ENCODE measurements at places on chromosomes 7 and 10.
A peak's percentile ranks its signal among the peaks of the same experiment; 100 is the strongest.

DNA sequence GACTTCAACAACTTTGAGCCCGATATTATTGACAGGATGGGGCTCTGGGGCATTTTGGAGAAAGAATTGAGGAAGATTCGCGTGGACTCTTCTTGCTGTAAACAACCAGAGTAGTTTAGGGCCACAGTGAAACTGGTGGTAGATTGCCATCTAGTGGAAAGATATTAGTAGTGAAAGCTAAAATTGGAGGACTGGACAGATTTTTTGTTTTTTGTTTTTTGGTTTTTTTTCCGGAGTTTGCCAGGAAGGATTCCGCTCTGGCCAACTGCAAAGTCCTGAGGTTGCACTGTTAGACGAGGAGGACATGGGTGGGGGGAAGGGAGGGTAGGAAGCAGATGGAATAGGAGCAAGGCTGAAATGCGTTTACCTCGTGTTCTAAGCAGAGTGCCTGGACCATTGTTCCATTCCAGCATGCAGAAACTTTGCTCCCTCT lies 11.7 kb downstream of the NOBOX start:
- DNase-seq = peak; percentile 59

DNA sequence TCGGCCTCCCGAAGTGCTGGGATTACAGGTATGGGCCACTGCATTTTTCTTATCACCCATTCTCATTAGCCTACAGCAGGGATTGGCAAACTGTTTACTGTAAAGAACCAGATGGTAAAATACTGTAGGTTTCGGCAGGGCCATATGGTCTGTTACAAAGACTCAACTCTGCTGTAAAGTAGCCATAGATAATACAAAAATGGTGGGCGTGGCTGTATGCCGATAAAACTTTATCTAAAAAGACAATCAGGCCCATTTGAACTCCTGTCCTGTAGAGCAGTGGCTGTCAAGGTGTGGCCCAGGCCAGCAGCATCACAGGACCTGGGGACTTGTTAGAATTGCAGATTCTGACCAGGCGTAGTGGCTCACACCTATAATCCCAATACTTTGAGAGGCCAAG lies 134.3 kb downstream of the CUX1 start:
- DNase-seq = no peak

DNA sequence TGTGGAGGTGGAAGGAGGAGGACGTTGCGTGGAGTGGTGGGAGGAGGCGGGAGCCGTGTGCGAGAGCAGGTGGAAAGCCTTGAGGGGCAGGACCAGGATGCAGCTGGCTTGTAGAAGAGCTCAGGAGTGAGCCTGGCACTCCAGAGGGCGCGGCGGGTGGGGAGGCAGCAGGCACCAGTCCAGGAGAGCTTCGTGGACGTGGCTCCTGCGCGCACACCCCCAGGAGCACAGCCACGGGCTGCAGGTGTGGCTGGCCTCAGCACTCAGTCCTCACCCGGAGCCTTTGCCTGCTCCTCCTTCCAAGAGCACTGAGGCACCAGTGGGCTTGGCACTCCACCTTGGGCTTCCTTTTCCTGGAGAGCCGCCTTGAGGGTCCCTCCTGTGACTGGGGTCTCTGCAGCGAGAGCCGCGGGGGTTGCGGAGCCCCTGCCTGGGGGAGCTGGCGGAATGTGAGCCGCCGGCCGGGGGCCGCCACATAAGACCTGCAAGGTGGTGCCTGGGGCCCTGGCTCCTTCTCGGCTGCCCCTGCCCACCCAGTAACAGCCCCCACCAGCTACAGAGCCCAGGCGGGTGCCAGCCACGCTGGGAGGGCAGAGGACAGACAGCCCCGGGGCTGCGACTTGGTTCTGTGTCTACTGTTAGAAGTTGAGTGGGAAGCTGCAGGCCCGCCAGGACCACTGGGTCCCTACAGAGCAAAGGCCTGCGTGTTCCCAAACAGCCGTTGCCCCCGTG lies 11.1 kb downstream of the MAFK start:
- DNase-seq = no peak

- DNase-seq = no peak
Observed at GRCh38 chr7:80521809-80522208, 9.9 kb upstream of the GNAT3 start.

- no peak for DNase-seq
Observed at GRCh38 chr10:130691776-130692175, 555.6 kb downstream of the GLRX3 start.

DNA sequence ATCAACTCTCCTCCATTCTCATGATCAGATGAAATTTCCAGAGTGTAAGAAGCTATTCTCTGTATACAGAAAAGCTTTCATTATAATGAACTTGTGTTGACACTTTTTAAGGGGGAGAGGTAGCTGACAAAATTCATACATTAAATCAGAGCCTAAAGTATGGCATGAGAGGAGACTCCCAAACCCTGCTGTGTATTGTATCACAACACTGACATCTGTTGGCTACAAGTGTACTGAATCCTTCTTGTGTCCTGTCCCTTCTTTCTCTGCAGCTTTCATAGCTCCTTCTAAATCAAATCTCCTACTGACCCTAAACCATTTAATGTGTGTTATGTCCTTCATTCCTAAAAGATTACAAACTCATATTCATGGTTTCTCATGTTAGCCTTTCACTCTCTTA lies 70.9 kb downstream of the GCC1 start:
- peak; percentile 40 for DNase-seq

DNA sequence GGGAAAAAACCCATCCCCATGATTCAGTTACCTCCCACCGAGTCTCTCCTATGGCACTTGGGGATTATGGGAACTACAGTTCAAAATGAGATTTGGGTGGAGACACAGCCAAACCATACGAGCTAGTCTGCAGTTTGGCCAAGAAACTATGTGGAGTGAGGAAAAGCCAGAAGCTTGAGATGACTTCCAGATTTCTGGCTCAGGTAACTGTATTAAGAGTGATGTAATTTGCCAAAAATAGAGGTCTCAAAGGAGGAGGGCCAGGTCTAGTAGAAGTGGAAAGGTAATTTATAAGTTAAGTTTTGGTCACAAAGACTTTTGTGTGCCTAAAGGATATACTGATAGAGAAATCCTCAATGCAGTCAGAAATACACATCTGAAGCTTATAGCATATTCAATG lies 279.7 kb upstream of the MGMT start:
- DNase-seq = no peak

GRCh38 chr10:129760003-129760315 lies 204.1 kb downstream of the EBF3 start:
- no peak for DNase-seq

- DNase-seq = no peak
Observed at GRCh38 chr7:157769086-157769485, 432.3 kb downstream of the DNAJB6 start.

- no peak for DNase-seq
Observed at GRCh38 chr10:132627666-132628531, 90.3 kb downstream of the INPP5A start.

GRCh38 chr7:107932805-107933204 lies 41.8 kb downstream of the DLD start:
- DNase-seq = no peak

DNA sequence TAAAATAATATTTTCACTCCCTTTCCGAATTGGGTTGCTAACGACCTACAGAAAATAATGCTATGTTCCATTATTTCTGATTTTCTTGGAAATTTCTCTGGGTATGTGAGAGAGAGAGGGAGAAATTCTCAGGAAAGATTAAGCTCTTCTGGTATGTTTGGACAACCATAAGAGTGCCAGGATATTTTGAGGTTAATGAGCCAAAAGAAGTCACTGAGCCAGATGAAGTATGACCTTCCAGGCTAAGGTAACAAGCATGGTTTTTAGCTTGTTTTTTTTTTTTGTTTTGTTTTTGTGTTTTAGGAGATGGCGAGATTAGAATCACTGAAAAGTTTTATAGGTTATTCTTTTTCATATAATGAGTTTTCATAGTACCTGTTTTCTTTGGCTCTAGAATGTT lies 171.0 kb upstream of the FOXP2 start:
- no peak for DNase-seq

- DNase-seq = no peak
Observed at GRCh38 chr10:45371560-45371959, 2.5 kb upstream of the ALOX5 start.

DNA sequence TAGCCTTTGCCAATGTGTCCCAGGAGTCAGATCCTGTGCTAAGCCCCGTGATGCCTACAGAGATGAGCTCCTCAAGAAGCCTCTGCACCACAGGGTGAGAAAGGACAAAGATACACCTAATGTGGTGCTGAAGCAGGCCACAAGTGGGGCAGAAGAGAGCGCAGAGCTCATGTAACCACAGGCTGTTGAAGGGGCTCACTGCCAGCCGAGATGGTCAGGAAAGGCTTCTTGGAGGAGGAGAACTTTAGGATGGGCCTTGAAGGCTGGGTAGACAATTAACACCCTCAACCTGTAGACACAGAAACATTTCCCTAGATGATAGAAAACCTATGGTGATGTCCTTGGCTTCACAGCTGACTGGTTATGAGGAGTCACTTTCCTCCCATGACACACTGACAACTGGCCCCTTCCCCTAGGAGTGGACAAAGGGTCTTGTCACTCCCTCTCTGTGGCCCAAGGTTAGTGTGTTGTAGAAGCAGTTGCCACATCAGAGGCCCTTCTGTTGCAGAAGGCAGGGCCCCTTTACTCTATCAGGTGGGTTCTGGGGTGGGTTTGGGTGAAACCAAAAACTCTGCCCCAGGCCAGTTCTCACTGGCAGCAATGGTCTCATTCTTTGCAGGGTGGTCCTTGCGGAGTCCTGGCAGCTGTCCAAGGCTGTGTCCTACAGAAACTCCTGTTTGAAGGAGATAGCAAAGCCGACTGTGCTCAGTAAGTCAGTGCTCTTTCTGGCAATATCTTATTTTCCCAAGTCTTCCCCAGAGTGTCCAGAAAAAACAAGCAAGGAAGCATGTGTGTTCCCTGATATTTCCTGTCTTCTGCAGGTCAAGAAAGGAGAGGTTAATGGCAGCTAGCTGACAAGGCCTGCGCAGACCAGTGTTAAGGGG lies 69.2 kb downstream of the MINDY4 start:
- no peak for DNase-seq

DNA sequence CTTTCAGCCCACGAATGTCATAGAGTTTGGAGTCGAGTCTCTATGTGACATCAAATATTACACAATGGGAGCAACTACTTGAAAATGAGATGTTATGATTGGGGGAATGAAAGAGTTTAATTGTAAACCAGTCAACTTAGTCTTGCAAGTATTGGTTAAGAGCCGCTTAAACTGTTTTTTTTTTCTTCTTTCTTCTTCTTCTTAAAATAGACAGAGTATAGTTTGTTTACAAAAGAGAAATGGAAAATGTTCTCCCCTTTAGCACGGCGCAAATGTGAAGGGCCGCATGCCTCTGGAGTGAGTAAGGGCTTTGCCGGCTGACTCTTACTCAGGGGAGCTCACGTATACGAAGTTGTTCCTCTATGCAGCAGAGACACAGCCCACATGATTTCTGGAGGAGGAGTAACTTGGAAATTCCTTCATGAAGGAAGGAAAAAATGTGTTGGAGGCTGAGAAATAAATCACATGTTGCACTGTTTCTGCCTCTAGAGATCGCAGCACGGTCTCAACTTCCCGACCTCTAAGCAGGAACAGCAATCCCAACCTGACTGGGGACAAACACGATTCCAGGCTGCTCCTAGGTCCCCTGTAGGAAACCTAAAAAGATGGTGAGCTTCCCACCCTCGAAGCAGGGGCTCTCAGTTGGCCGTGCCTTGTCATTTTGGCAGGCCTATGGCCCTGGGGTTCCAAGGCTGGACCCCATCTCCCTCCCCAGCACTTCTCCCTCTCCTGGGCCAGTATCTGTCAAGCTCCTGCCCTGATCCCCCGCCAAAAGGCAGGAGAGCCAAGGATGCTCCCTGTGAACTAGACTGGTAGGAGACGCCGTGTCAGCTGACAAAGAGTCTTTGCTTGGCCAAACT lies 44.8 kb downstream of the MYOF start:
- peak; percentile 75 for DNase-seq

GRCh38 chr10:15624401-15625196 lies 95.1 kb downstream of the ITGA8 start:
- no peak for DNase-seq

Measured in G401 (cell line).